ENCODE measurements at places on chromosomes 5 and 9.

DNA sequence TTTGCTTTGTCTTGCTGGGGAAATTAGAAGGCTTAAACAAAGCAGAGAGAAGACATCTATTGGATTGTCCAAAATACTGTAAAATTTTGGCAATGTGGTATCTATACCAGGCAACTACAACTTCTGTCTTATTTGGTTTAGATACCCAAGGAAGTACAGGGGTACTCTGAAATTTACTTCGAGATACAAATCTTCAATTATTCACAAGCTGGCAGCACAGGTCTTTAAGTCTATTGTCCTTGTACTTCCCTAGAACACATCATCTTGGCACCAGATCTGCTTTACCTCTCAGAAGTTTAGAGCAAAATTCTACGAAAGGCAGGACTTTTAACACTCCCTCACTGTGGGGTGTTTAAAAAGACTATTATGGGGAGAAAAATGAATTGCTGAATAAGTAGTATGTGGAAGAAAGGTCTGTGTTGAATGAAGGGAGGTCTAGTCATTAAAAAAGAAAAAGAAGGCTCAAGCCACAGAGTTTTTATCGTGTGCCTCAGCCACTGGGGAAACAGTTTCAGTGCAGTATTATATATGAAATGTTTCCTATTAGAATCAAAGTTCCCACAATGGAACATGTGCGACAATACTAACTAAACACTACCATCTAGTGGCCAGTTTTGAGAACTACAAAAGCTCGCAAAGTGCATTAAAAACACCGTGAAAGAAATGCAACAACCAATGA, 93.7 kb downstream of the PDE4D start:
- peak; percentile 46 for DNase-seq

GRCh38 chr9:93422977-93423616, 28.4 kb upstream of the FAM120A start:
- DNase-seq = no peak

DNA sequence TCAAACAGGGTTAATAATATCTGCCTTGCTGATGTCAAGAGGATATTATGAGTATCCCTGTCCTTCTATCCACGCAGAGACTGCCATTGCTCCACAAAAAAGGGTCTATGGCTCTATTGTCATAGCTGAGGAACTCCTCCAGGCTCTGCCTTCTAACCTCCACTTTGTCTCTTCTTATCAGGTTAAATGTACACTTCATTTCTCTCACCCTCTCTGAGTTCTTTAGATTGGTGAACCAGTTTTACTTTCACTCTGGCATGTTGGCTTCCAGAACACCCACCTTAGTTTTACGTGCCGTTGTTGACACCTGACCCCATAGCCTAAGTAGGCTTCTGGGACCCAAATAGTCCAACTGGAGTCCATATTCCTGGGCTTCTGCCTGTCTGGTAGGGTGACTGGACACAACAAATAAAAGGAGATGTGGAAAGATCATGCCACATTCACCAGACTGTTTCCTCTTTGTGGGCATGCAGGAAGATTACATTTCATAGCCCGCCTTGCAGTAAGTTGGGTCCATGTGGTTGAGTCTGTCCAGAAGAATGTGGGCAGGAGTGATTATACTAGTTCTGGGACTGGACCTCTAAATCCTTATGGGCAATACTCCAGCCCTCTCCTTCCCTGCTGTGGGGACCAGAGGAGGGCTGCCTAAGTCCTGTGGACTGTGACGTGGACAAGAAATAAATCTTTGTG, 350.4 kb upstream of the CLINT1 start:
- DNase-seq = no peak

GRCh38 chr9:94920420-94921091, 194.1 kb downstream of the AOPEP start:
- DNase-seq = no peak

DNA sequence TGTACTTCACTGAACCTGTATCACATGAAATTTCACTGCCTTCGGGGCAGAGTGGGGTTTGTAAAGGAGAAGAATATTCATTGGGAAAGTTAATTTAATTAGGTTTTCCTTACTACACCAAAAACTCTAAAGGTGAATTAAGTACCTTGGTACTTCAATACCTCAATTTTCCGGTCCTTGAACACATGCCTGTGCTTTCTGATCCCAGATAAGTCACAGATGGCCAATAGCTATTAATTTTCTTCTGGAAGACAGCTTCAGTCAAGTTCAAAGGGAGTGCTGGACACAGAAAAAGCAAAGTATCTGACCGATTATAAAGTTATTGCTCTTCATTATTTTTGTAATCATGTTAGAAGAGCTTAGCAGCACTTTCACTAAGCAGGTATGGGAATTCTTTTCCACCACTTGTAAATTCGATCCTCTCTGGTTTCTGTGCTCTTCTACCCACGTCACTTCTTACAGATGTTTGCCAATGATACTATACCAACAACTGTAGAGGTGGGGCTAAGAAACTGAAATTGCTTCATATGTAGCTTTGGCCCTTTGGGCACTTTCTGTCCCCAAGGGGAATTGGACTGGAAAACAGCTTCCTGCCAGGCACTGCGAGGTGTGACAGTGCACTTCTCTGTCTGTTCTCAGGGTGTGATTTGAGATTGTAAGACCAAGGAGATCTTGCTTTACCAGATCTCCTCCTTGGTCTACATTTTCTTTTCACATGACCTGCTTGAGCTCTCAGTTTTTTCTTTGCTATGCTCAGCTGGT, 164.0 kb downstream of the CCDC192 start:
- DNase-seq = no peak

DNA sequence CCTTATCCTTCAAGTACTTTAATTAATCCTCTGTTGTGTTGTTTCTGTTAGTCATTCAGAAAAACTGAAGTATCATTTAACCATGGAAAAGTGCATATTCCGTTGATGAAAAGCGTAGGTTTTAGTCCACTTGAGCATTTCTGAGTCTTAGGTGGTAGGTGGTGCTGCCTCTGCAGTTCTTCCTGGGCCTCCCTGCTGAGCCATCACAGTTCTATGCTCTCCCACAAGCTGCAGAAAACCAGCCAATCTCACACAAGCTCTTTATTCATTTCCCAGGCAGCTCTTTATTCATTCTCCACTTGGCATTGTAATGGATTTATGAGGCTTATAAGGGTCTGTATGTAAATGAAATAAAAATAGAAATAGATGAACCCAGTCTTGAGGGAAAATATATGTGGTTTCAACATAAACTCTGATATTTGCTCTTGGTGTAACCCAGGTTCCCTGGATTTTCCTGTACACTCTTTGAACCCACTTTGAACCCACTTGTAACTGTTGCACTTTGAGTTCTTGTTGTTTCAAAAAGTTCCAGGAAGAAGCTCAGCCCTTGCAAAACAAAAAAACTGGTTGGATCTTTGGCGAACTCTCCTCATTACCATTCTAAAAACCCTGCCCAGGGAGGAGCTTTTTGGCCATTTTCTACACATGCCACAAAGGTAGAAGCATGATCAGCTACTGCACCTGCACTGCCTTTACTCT, 56.0 kb downstream of the ZNF510 start:
- peak; percentile 70 for DNase-seq

GRCh38 chr9:109894921-109895758, 115.1 kb downstream of the PALM2AKAP2 start:
- DNase-seq = no peak

- DNase-seq = no peak
Measured at GRCh38 chr9:136138566-136138965, 19.9 kb upstream of the TMEM250 start.

DNA sequence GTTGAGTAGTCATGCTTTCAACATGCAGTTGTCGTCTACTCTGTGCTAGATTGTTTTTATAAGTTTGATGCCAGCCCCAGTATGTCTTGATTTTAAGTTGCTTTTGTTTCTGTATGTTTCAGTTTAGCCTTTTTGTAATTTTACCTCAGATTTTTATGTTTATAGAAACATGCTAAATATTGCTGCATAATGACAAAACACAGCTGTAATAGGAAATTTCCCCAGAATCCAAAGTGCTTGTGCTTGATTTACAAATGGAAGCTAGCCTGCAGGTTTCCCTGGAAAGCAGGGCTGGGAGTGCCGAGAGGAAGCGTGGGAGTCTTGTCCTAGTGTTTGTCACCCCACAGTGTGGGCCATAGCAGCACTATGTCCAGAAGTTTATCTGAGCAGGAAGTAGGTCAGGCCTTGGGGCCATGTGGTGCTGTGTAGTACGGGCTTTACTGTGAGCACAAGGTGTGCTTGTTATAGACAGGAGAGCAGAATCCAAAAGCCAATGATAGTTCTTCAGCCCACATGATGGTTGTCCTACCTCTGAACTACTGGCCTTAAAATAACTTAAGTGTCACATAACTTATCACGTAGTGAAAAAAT, 100.0 kb upstream of the NREP start:
- no peak for DNase-seq

- DNase-seq = peak; percentile 68
Measured at GRCh38 chr9:96418920-96419690, 935 bp upstream of the ZNF367 start.

- DNase-seq = no peak
Measured at GRCh38 chr9:112858625-112859147, 32.0 kb downstream of the SLC46A2 start.

- no peak for DNase-seq
Measured at GRCh38 chr5:142820447-142820846, 50.3 kb downstream of the ARHGAP26 start.

DNA sequence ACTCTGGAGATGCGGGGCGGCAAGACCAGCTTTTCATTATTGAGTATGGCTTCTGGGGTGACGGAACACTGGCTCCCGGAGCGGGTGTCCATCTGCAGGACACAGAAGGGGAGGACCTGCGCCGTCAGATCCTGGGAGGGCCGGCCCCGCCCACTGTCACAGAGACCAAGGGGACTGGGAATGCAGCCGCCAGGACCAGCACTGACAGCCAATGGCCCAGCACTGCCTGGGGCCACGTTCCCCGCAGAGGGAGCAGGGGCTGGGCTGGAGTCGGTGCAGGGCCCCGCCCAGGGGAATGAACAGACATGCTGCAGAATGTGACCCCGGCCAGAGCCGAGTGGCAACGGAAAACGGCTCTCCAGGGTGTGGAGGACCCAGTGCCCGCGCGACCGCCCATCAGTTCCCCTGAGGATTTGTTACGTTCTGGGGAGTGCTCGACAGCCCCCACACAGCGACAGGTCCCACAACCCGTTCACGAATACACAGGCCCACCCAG, at the start of gene ZDHHC11:
Gene ZDHHC11, minus strand, starts transcription at position 476 of the 496 bp plus-strand sequence. Its CDS starts 384 bp downstream, at position 92.
- no peak for DNase-seq

DNA sequence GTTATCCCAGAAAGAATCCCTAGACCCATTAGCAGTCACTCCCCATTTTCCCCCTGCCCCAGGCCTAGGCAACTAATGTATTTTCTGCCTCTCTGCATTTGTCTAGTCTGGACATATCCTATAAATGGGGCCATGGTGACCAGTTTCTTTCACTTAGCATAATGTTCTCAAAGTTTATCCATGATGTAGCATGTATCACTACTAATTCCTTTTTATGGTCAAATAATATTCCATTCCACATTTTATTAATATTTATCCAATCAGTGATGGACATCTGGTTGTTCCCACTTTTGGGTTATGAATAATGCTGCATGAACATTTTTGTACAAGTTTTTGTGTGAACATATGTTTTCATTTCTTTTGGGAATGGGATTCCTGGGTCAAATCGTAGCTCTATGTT, 1.5 kb downstream of the FCHO2 start:
- no peak for DNase-seq

GRCh38 chr5:89451263-89451662, 568.3 kb upstream of the MEF2C start:
- DNase-seq = no peak
